ENCODE measurements at places on chromosomes 13 and 19.

DNA sequence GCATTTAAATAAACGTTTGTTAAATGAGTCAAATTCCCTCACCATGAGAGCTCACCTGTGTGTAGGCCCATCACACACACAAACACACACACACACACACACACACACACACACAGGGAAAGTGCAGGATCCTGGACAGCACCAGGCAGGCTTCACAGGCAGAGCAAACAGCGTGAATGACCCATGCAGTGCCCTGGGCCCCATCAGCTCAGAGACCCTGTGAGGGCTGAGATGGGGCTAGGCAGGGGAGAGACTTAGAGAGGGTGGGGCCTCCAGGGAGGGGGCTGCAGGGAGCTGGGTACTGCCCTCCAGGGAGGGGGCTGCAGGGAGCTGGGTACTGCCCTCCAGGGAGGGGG, 8.5 kb upstream of the CEACAM5 start:
- no peak for DNase-seq

- no peak for DNase-seq
Measured at GRCh38 chr19:54425382-54425723, 10.1 kb downstream of the TTYH1 start.

DNA sequence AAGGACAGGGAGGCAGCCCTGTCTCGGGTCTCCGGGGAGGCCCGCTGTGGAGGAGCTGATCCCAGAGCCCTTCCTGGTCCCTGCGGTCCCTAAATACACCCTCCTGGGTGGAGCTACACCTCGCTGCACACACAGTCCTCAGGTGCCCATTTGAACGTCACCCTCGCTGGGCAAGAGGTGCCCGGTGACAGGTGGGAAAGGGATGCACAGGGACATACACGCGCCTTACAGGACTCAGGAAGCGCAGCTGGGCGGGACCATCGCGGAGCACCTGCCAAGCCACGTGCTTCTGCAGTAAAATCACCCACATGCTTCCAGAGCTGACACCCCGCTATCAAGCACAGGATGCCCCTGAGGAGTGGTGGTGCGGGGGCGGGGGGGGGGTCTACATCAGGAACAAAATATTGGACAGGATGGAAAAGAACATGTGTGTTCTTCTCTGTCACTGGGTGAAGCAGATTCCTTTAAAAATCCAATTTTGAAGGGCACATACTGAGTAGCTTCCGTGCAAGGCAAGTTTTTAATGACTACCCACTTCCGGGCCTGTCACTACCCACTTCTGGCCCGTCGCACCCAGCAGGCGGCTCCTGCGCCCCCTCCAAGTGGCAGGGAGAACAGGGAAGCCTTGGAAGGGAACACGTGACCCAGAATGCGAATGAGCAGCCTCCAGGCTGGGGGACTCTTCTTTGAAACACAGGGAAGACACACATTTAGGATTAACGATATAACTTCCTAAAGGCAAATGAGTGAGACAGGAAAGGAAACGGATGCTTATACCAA, 78.9 kb downstream of the COL4A1 start:
- DNase-seq = no peak

DNA sequence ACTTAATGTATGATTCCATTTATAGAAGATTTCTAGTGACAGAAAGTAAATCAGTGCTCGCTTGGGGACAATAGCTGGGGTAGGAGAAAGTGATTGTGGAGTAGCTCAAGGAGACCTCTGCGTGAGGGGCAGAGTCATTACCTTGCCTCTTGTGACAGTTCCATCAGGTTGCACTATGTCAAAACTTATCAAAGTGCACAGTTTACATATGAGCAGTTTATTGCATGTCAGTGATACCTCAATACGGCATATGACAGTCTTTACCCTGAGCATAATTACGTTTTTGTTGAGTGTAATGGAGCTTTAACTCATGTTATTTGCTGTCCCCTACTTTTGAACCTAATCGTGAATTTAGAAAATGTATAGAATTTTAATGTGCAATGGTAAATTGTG, 15.0 kb downstream of the ARHGEF7 start:
- no peak for DNase-seq

- no peak for DNase-seq
Measured at GRCh38 chr13:68232351-68233130, 1002.4 kb upstream of the PCDH9 start.
